Activated gamma-delta T cell treated with Interleukin-2 at 50 U/mL for 16 hours (primary cell): ENCODE measurements at places on chromosomes 5 and 9.

DNA sequence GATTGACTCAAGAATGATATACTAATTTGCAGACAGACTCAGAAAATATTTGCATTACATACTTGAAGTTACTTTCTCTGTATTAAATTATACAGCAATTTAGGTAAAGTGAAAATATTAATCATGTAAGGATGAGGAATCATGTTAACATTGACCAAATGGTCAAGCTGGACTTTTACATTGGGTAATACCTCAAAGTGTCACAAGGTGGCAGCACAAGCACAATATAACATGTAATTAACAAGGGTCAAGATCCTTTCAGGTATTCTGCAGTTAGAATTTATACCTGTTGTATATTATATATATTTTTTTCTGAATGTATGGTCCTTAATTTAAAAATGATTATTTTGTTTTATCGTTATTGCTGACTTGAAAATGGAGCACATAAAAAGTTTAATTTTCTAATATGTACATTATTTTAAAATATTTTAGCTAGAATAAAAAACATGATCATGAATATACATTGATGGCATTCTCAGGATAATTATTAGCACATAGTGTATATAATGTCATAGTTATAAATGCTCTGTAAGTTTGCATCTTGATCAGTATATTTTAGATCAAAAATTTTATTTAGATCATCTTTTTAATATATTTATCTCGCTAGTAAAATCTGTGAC is 8.6 kb downstream of the HAPLN1 start:
- DNase-seq = peak; percentile 14

- no peak for DNase-seq
Measured at GRCh38 chr5:107370396-107370968, 300.3 kb downstream of the EFNA5 start.

- no peak for DNase-seq
Measured at GRCh38 chr5:124252191-124252638, 494.2 kb downstream of the ZNF608 start.

- DNase-seq = no peak
Measured at GRCh38 chr5:60410427-60410826, 289.5 kb downstream of the DEPDC1B start.

DNA sequence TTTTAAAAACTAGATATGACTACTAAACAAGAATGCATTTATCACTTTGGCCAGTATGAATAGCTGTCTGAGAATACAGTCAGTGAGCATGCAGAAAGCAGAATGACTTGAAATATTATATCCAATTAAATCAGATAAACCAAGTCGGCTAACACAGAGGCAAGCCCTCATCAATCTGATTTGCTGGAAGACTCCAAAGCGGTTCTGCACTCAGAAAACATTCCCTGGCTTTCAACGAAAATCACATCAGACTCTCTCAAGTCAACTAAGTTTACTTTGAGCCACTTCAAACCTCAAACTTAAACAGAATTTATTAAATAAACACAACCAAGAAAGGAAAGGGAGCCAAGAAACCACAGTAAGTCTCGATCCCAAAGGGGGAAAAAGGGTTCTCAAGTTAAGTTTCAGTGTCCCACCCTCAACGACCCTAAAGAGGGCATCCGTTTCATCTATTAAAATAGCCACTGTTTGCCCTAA is 1.4 kb downstream of the MYO10 start:
- no peak for DNase-seq

DNA sequence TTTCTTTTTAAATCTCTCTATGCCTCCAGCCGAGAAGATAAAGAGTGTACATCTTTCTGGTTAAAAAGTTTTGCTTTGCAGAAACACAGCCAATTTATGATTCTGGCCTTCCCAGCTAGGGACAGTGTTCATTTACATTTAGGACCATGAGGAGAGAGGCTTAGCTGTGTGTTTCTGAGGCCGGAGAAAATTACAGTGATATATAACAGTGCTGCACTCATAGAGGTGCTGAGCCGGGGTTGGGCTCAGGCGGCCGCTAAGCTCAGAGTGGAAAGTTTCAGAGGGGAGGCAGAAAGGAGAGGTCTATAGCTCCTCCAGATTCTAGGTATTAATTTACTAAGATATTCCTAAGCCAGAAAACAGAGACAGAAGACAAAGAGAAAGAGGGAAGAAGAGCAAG is 37.0 kb upstream of the LCP2 start:
- no peak for DNase-seq

GRCh38 chr9:112310826-112311225 is 22.6 kb downstream of the PTBP3 start:
- DNase-seq = no peak

GRCh38 chr9:132770770-132771310 is 100.6 kb downstream of the GTF3C4 start:
- no peak for DNase-seq

- DNase-seq = no peak
Measured at GRCh38 chr9:4042991-4043390, 256.9 kb downstream of the GLIS3 start.

GRCh38 chr5:61254969-61255555 is 77.0 kb upstream of the ZSWIM6 start:
- DNase-seq = no peak

- DNase-seq = no peak
Measured at GRCh38 chr5:96961053-96961452, 25.2 kb downstream of the LNPEP start.

- no peak for DNase-seq
Measured at GRCh38 chr5:176531902-176532493, 5.2 kb downstream of the RNF44 start.

- DNase-seq = no peak
Measured at GRCh38 chr5:35876454-35876853, 19.8 kb downstream of the IL7R start.

- no peak for DNase-seq
Measured at GRCh38 chr9:78775211-78775610, 478.3 kb downstream of the PSAT1 start.

DNA sequence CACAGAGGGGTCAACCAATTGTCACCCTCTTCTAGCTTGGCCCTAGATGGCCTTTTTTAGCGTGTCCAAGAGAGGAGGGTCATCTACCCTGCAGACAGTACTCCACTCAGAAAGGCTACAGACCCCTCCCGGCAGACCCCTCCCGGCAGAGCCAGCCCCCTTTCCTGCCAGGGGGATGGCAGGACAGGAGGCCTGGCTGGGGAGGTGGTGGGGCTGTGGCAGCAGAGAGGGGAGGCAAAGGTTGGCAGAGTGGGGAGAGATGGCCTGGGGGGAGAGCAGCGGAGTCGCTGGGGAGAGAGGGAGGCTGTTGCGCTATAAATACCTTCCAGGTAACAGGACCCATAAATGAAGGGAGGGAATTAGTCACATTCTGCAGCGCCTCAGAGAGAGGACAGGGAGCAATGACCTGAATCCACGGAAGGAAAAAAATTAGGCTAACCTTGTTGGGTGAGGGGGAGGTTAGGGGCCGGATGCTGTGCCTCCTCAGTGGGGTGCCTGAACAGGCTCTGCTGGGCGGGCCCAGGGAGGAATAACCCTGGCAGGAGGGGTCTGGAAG is 32.9 kb upstream of the PSD2 start:
- no peak for DNase-seq

DNA sequence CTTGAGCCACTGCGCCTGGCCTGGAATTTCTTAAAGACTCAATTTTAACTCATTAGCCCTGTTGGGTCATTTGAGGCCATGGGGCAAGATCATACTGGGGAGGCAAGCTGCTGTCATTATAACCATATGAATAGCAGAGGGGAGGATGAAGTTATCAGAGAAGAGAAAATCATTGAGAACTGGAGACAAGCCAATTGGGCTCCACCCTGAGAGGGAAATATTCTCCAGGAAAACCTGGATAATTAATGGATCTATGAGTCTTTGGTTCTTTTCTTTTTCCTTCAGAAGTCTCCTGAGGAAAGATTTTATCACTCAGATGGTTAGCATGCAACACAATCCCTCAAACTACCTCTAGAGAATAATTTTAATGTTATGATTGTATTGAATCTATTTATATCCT is 569.6 kb upstream of the TUSC1 start:
- no peak for DNase-seq

DNA sequence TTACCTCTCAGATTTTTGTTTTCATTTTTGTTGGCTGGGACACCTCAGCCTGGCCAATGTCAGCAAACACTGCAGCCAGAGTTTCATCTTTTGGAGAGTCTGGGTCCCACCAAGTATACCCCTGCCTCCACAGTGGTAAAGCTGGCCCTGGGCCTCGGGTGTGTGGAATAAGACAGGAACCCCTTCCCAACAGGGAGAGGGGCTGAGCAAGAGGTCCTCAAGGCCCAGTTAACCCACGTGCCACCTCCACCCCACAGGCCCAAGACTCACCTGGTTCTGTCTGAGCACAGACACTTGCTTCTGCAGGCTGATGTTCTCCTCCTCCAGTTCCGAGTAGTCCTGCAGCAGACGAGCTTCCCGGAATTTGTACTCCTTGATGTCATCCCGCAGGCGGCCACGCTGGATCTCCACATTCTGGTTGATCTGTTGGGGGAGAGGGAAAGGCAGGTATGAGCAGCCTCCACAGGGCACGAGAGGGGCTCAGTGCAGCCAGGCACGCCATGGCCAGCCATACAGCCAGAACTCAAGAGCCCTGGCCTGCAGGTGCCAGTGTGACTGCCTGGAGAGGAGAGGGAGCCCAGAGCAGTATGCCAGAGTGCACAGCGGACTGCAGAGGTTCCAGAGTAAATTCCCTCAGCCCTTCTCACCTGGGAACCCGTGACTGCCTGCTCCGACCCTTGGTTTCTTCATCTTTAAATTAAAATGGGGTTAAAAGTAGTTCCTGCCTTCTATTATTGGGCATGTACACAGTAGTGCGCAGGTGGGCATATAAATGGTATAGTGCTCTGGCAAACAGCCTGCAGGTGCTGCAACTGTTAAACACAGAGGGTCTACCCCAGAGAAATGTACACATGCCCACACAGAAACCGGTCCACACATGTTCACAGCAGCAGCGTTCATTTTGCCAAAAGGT is 42.0 kb downstream of the BICD2 start:
- no peak for DNase-seq

GRCh38 chr9:132238992-132239391 is 77.1 kb downstream of the NTNG2 start:
- no peak for DNase-seq
